Activated CD8-positive, alpha-beta T cell treated with anti-CD3 and anti-CD28 coated beads for 36 hours (primary cell): ENCODE measurements at places on chromosomes 7 and 10. TPM values are rescaled to one million over a fixed set of nuclear protein-coding genes. Genes with fewer than 3 reads are reported as not detected.

The EIF5AL1 gene
- 1.0 TPM for total RNA-seq

The PDE6C gene
- total RNA-seq = not detected

The SLIT1 gene
- 1.2 TPM for total RNA-seq

The VTI1A gene
- 30.0 TPM for total RNA-seq

The DGKB gene
- not detected for total RNA-seq

The DYNC1I1 gene
- not detected for total RNA-seq

The NEUROD6 gene
- not detected for total RNA-seq

The GTF2IRD1 gene
- 1.2 TPM for total RNA-seq

The PNLIPRP2 gene
- not detected for total RNA-seq

The AP3M1 gene
- 42.2 TPM for total RNA-seq
